Renal pelvis (tissue), 12 donors: ENCODE measurements at places on chromosomes 3 and 15. TPM values are rescaled to one million over a fixed set of nuclear protein-coding genes. Genes with fewer than 3 reads are reported as not detected.

The SRP14 gene
- polyA plus RNA-seq, result 484 TPM

The TRPM1 gene
- 0.09 TPM for polyA plus RNA-seq

The ATP13A5 gene
- 0.18 TPM for polyA plus RNA-seq

The SLC9A9 gene
- 4.2 TPM for polyA plus RNA-seq

The RMDN3 gene
- polyA plus RNA-seq, result 46.8 TPM

The LRRC31 gene
- polyA plus RNA-seq, result 0.17 TPM

The DCUN1D1 gene
- polyA plus RNA-seq, result 61.9 TPM

The LIPH gene
- polyA plus RNA-seq, result 0.75 TPM

The GAP43 gene
- polyA plus RNA-seq, result 0.60 TPM
